Testis (tissue), 5 donors: ENCODE measurements at places on chromosomes 16 and 17.

DNA sequence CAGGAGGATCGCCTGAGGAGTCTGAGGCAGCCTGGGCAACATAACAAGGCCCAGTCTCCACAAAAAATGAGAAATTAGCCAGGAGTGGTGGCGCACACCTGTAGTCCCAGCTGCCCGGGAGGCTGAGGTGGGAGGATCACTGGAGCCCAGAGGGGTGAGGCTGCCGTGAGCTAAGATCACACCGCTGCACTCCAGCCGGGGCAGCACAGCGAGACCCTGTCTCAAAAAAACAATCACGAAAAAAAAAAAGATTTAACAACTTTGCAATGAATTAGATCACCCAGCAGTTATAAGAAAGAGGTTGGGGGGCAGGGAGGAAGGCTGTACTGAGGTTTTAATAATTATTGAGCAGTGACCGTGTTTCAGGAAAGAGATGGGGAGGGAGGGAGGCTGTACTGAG, 49.4 kb downstream of the RPH3AL start:
- no peak for DNase-seq

- DNase-seq: no peak
These were observed 208.3 kb downstream of the RGS9 start for GRCh38 chr17:65345261-65346005.

- DNase-seq: no peak
These were observed 9.5 kb downstream of the CD300LB start for GRCh38 chr17:74521701-74522201.

DNA sequence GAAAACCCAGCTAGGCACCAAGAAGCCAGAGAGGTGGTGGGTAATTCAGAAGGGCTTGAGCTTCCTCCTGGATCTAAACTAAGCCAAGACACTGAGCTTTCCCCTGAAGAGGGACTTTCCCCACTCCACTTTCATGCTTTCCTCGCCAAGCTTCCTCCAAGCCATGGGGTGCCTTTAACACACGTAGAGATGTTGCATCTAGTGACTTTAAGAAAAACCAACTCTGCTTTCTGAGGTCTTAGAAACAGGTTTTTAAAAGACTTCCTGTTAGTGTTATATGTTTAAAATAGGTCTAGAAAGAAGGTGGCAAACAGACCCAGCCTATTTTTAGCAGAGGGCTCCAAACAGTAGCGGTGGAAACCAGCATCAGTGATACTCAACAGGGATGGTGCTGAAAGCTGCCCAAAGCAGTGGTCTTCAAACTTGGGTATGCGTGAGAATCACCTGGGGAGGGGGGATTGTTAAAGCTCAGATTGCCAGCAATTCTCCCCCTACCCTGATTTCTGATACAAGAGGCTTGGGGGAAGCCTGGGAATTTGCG, 585.6 kb downstream of the CDH13 start:
- no peak for DNase-seq

DNA sequence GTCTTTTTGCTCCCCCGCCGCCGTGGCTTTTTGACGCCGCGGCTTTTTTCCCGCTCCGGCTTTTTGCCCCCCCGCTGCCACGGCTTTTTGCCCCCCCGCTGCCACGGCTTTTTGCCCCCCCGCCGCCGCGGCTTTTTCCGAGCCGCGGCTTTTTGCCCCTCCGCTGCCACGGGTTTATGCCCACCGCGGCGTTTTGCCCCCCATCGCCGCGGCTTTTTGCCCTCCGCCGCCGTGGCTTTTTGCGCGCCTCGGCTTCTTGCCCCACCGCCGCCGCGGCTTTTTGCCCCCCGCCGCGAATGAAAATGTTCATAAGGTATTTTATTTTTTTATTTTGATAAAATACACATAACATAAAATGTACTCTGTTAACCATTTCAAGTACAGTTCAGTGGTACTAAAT, 527.2 kb upstream of the WSB1 start:
- no peak for DNase-seq

DNA sequence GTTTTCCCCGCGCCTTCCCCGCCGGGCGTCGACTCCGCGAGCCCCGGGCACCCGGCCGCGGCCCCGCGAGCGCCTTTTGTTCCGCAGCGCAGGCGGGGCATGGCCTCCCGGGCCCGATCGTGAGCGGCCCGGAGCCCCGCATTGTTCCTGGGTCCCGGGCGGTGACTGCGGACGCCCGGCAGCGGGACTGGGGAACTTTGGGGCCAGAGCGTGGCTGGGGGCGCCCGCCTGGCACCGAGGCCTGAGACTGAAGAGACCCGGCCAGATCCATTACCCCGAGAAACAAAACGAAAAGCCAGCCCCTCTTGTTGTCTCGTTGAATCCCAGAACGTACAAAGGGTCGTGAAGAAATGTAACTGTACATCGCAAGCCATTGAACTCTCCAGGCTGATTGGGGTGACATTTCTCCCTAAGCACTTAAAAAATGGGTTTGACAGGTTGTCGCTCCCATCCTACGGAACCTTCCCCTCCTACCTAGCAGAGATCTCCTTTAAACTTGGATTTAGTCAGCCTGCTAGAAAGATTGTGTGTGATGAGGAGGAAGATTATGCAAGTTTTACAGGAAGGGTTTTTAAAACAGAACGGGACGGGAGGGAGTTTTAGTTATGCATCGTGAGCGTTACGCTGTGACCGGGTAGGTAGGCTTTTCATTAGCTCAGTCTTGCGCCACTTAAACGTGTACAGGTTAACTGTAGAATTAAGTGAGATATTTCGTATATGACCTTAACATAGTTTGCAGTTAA, 825 bp downstream of the METTL9 start:
- no peak for DNase-seq

DNA sequence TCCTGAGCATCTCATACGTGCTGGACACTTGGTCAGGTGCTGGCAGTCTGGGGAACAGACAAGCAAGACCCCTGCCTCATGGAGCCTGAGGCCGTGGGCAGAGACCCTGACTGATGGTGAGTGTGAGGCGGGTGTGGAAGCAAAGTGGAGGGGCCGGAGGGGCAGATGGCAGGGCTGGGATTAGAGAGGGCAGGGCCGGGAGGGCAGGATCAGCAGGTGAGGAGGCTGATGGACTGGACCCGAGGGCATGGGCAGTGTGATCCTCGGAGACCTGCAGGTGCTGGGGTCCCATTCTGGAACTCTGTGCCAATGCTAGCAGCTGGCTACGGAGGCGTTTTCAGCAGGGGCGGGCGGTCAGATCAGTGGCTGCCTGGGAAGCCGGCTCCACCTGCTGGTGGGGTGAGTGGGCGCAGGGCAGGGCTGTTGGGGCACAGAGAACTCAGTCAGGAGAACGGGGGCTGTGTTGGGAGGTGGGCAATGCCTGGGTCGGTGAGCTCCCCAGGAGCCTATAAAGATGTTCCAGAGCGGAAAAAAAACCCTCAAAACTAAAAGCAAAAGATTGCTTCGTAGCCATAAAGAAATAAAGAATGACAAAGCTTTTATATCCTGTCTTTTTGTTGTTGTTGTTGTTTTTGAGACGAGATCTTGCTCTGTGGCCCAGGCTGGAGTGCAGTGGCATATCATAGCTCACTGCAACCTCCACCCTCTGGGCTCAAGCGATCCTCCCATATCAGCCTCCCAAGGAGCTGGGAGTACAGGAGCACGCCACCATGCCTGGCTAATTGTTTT, 8.9 kb upstream of the C16orf74 start:
- no peak for DNase-seq

DNA sequence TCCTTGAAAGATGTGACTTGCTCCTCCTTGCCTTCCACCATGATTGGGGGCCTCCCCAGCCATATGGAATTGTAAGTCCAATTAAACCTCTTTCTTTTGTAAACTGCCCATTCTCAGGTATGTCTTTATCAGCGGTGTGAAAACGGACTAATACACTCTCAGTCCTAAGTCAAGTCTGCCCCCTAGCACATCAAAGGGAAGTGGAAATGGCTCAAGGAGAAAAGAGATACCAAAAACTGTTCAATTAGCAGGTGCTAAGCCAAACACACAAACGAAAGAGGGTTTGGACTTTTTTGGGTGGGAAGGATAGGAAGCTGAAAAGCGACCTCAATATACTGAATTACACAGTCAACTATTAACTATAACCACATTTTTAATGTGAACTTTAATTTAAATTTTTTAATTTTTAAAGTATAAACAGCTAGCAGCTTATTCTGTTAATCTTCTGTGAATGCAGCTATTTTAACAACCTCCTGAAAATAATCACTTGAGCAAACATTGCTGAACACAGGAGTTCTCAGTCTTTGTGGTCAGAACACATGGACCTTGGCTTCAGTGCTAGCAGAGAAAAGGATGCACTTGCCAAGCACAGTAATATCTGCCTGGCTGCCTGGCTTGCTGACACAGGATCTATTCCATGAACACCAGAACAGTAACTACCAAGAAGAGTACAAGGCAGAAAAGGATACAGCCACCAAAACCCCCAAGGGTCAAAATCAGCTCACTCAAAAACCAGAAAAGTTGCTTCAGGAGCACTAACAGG, 10.9 kb downstream of the ZNF18 start:
- peak; percentile 59 for DNase-seq

- DNase-seq: no peak
These were observed 65.7 kb downstream of the CENPV start for GRCh38 chr17:16287563-16288027.

- no peak for DNase-seq
These were observed 14.7 kb downstream of the HIGD1B start for GRCh38 chr17:44862278-44862914.

GRCh38 chr17:72654706-72655105, 437.8 kb downstream of the SLC39A11 start:
- DNase-seq: peak; percentile 76

DNA sequence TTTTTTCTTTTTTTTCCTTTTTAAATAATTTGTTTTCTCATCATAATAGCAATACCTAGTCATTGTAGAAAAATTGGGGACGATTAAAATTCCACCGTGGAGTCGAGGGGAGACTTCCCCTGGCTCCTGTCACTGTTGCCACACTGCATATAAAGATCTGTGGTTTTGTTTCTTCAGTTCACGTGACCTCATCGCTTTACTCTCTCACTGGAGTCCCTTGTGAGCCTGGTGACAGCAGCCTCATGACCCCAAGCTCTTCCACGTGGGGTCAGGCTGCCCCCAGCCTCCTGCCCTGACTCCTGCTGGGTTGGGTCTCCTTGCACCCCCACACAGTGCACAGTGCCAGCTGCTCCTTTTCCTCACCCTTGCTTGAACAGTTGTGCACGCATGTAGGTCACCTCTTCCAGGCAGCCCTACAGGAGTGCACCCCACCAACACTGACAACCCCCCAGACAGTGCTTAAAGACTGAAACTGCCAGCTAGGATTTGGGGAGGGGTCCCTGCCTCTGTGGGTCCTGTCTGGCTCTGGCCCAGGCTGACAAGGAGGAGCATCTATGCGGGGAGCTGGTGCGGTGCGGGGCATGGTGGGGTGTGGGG, 7.3 kb upstream of the METRNL start:
- DNase-seq: no peak

GRCh38 chr16:71630808-71631207, 4.8 kb downstream of the MARVELD3 start:
- no peak for DNase-seq

GRCh38 chr16:82133798-82134197, 36.2 kb downstream of the MPHOSPH6 start:
- no peak for DNase-seq

DNA sequence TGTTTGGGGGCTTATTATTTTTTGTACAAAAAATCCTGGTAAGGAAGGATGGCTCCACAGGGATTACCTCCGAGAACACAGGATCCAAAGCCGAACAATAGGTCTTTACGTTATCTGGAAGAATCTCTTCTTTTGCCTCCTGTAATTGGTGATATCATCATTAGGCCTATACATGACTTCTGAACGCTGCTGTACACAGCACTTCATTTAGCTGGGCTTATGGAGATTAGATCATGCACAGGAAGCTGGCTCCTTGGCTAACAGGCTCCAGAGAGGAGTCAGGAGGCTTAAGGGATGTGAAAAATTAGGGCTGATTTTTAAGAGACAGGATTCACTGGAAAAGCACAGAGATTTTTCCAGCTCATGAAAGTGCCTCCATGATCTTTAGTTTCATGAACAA, 54.7 kb downstream of the TANGO6 start:
- DNase-seq: no peak

- DNase-seq: peak; percentile 78
These were observed 749 bp downstream of the GRIN2A start for GRCh38 chr16:10181196-10182162.

GRCh38 chr16:88076211-88076931, 125.1 kb downstream of the BANP start:
- no peak for DNase-seq

- DNase-seq: no peak
These were observed 138.6 kb downstream of the TOX3 start for GRCh38 chr16:52408191-52408845.

DNA sequence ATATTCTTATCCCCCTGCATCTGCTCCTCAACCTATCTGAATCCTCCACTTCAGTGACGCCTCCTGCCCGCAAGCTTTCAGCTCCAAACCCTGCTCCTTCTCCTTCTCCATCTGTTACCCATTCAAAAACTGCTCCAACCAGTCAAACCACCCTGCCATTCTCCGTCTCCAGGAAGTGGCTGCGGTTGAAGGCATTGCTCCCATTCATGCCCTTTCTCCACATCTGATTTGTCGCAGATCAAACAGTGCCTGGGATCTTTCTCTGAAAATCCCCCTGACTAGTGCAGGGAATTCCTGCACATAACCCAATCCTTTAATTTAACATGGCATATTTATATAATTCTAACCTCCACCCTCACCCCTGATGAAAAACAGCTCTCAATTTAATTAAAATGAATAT, 56.3 kb downstream of the SLFN5 start:
- no peak for DNase-seq

GRCh38 chr17:50758989-50759544, 8.3 kb downstream of the ANKRD40CL start:
- no peak for DNase-seq

DNA sequence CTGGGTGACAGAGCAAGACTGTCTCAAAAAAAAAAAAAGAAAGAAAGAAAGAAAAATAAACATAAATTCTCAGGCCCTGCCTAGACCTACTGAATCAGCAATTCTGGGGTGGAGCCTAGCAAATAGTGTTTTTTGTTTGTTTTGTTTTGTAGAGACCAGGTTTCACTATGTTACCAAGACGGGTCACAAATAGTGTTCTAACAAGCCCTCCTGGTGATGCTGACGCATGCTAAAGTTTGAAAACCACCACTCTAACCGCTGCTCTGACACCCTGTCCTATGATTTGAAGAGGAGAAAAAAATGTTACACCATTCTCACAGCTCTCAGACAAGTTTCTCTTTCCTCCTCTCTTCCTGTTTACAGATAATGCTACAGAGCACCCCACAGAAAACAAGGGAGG, 1.5 kb downstream of the MRPL10 start:
- no peak for DNase-seq

GRCh38 chr17:20241855-20242254, 225.5 kb downstream of the LGALS9B start:
- no peak for DNase-seq

- no peak for DNase-seq
These were observed 44.4 kb downstream of the YPEL2 start for GRCh38 chr17:59375857-59376256.

- no peak for DNase-seq
These were observed 468.8 kb upstream of the HSBP1 start for GRCh38 chr16:83338941-83339340.

GRCh38 chr17:64975318-64976087, 56.2 kb upstream of the LRRC37A3 start:
- peak; percentile 96 for DNase-seq

GRCh38 chr17:27535178-27535928, 79.1 kb downstream of the KSR1 start:
- DNase-seq: no peak

- no peak for DNase-seq
These were observed 91.4 kb upstream of the TBX2 start for GRCh38 chr17:61307905-61308886.
